ENCODE measurements at places on chromosomes 7 and 10.
A peak's percentile ranks its signal among the peaks of the same experiment; 100 is the strongest.

DNA sequence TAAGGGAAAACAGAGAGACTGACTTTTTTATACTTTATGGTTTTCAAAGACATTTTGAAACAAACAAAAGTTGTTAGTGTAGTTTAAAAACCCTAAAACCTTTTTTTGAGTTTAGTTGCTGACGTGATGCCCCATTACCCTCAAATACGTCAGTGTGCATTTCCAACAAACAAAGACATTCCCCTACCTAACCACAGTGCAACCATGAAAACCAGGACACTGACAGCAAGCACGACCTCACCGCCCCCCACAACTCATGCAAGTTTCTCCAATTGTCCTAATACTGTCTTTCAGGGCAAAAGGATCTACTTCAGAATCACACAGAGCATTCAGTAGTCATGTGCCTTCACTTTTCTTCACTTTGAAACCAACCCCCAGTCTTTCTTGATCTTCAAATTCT lies 75.0 kb downstream of the WNT2 start:
- no peak for ATAC-seq

GRCh38 chr10:62001898-62002297 lies 100.4 kb downstream of the ARID5B start:
- no peak for ATAC-seq

GRCh38 chr10:18217577-18217976 lies 77.4 kb downstream of the CACNB2 start:
- ATAC-seq, result no peak

GRCh38 chr10:81847675-81848074 lies 27.3 kb upstream of the NRG3 start:
- no peak for ATAC-seq

- no peak for ATAC-seq
Observed at GRCh38 chr10:71850021-71850742, 869 bp downstream of the PSAP start.

GRCh38 chr7:40828686-40829600 lies 694.1 kb downstream of the SUGCT start:
- ATAC-seq, result no peak

DNA sequence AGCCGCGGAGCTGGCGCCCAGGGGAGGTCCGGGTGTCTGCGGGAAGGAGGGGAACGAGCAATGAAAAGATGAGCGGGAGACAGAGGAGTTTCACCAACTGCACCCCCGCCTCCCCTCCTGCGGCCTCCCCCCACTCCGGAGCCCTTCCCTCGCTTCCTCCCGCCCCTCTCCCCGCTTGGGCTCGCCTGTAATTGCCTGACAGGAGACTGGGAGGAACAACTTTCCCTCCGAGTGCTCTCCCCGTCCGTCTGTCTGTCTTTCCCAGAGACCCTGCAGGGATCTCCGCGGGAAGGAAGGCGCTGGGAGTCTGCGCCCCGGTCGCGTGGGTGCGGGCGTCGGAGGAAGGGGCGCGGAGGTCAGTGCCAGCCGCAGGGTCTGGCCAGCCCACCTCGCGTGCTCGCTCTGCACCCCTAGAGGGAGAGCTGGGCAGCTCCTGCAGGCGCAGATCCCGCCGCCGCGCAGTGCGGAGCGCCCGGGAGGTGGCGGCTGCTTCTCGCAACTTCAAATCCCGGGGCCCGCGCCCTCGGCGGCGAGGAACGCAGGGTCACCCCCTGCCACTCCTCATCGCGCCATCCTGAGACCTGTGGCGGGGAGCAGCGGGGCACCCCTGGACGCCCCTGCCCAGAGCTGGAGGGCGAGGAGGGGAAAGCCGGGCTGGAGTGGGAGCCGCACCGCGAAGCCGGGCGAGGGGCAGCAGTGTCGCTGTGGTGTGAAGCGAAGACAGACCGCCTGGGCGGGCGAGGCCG lies 511 bp upstream of the NRP1 start:
- no peak for ATAC-seq

DNA sequence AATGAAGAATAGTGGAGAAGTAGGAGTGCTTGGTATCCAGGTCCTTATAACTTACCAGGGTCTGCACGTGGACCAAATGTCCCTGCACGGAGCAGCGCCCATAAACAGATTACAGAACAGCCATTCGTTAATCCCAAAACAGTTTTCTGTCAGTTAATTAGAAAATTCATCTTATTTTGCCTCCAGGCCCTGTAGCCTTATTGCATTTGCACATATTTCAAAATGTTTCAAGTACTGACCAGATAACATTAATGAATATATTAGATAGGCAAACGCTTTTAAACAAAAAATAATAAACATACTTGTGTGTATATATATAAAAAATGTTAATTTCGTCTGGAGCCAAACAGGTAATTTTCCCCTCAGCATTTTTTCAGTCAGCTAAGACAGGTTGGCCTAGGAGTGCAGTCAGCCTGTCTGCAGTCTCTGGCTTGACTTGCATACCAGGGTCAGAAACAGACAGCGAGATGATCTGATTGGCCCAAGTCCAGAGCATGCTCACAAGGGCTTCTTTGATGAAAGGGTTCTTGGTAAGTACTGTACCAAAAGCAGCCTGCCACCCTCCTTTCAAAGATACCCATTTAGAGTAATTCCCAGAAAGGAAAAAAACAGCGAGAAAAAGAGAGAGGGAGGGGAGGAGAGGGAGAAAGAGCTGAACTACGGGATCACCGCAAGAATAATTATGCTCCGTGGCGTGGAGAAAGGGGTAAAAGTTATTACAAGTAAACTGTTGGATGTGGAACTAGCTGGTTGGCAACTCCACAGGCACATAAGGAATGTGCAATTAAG lies 194.4 kb upstream of the TCF7L2 start:
- no peak for ATAC-seq

- peak; percentile 68 for ATAC-seq
Observed at GRCh38 chr10:79242620-79243152, 104.6 kb upstream of the PPIF start.

DNA sequence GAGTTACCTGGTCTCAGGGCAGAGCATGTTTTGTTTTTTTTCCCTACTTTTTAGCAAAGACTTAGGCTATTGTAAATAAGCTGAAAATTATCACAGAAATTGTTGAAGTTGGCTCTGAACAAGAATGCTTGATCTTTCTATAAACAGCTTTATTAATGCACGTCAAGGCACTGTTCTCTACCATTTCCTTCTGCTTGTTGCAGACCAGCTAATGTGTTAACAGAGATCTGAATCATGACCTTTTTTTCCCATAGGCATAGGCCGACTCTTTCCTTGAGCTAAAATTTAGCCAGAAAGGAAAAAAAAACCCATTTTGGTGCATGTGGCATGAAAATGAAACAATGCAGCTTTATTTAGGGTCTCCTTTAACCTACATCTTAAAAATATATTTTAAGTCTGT lies 248.5 kb downstream of the SDK1 start:
- no peak for ATAC-seq

- no peak for ATAC-seq
Observed at GRCh38 chr7:47697543-47697942, 115.6 kb upstream of the TNS3 start.

GRCh38 chr10:117427356-117427755 lies 52.1 kb upstream of the PDZD8 start:
- no peak for ATAC-seq

DNA sequence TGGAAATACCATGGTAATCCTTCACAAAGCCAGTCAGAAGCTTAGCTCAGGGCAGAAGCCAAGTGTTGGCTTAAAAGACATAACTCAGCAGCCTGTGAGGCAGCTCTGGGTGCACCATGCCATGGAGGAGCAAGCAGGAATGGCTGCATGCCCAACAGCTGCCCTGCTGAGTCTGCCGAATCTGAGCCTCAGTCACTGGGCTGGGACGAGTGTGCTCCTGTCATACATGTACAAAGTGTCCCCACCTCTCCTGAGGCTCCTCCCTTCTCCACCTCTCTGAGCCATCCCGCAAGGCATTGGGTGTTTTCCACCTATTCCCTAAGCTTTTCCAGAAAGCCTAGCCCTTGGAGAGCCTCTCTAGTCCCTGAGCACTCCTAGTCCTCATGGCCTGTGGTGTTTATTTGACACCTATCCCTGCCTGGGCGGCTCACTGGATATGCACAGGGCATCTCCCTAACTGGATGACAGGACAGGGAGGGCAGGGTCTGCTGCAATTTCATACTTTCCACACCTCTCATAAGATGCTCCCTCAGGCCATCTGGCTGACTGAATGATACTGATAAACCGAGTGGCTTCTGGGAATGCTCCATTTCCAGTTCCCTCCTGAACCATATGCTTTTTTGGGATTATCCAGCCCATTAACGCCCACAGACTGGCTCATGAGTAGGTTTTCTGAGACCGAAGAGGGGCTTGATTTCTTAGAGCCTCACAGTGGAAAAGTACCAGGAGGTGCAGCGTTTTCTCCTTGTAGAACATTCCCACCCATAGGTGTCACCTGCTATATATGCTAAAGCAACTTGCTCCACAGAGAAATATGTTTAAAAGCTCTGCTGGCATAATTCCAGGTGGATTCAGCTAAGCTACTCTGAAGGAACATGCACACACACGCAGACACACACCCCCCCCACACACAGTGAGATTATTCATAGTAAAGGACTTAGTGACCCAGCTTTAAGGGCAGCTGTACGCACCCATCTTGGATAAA lies 199.3 kb downstream of the SNX10 start:
- no peak for ATAC-seq

- no peak for ATAC-seq
Observed at GRCh38 chr10:116836083-116836482, 13.2 kb upstream of the ENO4 start.

DNA sequence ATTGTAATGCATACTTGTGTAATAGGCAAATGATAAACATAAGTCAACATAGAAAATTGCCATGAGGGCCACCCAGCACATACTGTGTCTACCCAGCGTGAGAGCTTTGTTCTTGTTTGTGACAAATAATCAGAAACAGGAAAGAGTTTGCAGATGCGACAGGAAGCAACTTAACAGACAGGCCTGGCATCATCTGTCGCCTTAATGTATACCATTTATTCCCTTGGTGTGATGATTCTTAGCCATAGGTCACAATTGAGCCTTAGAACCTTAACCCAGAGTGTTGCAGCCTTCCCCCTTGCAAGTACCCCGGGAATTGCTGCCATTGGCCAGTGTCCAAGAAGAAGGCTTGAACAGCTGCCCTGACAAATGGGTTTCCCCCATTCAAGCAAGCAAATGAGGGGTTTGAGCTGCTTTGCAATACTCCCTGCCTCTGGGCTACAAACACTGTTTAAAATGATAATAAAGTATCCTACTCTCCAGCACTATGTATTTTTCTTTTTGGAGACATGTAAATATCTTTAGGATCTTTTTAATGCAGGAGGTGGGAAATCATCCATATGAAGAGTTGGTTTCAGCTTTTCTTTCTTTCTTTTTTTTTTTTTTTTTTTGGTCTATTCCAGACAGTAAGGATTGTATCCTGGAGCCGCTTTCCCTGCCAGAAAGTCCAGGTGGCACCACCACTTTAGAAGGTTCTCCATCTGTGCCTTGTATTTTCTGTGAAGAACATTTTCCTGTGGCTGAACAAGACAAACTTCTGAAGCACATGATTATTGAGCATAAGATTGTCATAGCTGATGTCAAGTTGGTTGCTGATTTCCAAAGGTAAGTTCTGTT lies 80.0 kb downstream of the ZNF277 start:
- ATAC-seq, result no peak

DNA sequence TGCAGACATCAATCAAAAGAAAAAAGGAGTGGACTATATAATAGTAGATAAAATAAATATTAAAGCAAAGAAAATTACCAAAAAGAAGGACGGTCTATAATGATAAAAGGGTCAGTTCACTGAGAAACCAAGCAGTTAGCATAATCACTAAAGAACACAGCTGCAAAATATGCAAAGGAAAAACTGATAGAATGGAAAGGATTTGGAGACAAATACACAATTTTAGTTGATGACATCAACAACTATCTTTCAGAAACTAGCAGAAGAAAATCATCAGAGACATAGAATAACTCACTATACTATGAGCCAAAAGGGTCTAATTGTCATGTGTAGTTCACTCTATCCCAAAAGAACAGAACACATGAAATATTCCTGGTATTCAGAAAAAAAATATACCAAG lies 316.4 kb upstream of the IGFBP3 start:
- no peak for ATAC-seq

DNA sequence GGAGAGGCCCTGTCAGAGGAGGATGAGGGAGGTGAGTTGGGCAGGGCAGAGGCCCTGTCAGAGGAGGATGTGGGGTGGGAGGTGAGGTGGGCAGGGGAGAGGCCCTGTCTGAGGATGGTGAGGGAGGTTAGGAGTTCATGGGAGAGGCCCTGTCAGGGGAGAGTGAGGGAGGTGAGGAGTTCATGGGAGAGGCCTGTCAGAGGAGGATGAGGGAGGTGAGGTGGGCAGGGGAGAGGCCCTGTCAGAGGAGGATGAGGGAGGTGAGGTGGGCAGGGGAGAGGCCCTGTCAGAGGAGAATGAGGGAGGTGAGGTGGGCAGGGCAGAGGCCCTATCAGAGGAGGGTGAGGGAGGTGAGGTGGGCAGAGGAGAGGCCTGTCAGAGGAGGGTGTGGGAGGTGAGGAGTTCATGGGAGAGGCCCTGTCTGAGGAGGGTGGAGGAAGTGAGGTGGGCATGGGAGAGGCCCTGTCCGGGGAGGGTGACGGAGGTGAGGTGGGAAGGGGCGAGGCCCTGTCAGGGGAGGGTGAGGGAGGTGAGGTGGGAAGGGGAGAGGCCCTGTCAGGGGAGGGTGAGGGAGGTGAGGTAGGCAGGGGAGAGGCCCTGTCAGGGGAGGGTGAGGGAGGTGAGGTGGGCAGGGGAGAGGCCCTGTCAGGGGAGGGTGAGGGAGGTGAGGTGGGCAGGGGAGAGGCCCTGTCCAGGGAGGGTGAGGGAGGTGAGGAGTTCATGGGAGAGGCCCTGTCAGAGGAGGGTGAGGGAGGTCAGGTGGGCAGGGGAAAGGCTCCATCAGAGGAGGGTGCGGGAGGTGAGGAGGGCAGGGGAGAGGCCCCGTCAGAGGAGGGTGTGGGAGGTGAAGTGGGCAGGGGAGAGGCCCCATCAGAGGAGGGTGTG lies 73.7 kb downstream of the INPP5A start:
- no peak for ATAC-seq

DNA sequence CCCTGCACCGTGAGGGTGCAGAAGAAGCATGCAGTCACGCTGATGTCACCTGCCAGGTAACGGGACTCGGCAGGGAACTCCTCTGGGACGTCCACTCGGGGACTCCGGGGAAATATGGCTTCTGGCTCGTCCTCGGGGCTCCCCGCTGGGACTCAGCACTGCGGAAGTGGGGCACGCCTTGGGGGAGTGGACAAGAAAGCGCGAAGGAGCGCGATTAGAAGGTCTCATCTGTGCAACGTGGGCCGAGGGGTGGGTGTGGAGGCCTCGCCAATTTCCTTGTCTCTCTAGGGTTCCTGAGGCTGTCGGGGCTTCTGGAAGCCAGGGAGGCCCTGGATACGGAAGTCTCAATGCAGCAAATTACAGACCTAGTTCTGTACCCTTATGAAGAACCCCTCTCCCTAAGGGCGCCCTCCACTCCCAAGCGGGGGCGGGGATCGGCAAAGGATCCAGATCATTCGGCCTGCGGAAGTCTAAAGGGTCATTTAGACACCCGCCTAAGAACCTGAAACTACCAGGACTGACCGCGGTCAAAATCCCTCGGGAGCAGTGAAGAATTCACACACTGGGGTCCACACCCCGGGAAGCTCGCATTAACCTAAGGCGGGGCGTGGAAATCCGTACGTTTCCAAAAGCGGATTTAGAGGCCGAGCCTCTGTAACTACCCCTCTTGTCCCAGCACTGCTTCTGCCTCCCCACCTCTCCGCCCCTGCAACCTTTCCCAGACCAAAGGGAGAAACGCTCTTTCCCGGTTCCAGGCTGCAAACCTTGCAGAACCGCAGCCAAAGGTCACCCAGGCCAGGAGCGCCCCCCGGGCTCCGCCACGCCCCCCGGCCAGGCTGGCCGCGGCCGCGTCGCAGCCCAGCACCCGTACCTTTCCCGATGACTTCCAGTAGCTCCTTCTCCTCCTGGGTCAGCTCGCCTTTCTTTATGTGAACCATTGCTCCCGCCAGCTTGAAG lies 640 bp downstream of the ANKMY2 start:
- ATAC-seq, result peak; percentile 21

GRCh38 chr10:108586424-108586823 lies 1336.9 kb downstream of the XPNPEP1 start:
- no peak for ATAC-seq
